Activated CD4-positive, alpha-beta T cell treated with anti-CD3 and anti-CD28 coated beads, Interleukin-2, amount 50 U/mL, for 16 hours (primary cell): ENCODE measurements at places on chromosomes 4 and X.
A peak's percentile ranks its signal among the peaks of the same experiment; 100 is the strongest.

GRCh38 chr4:126479709-126480108 is 1153.0 kb upstream of the INTU start:
- no peak for DNase-seq

- peak; percentile 6 for DNase-seq
Observed at GRCh38 chr4:103497692-103498091, 222.1 kb downstream of the TACR3 start.

DNA sequence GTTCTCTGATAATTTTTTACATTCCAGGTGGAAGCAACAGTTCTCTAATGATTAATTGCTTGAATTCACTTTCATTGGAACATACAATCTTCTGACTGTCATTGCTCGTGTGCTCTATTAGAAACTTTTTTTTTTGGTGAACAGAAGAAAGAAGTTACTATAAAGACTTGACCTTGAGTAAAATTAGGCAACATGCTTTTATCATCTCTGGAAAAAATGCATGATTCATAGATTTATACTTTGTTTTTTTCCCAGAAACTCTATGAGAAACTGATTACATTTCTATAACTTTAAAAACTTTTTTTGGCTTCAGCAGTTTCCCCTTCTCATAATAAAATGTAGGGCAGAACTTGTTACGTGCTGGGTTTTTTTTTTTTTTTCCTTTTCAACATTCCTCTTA is 167.6 kb downstream of the ARHGAP10 start:
- no peak for DNase-seq

DNA sequence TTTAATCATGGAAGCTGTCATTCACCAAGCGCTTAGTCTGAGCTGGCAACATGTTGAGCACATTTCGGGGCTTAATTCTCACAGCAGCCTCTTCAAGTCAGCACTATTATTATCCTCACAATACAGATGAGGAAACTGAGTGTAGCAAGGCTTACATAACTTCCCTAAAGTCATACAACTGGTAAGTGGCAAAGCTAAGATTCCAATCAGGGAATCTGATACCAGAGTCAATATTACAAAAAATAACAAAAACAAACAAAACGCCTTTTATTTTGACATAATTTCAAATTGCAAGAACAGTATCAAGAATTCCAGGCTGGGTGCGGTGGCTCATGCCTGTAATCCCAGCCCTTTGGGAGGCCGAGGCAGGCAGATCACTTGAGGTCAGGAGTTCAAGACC is 120.4 kb upstream of the DUSP21 start:
- no peak for DNase-seq

GRCh38 chr4:74378573-74378972 is 13.6 kb downstream of the EREG start:
- DNase-seq = no peak

- DNase-seq = peak; percentile 42
Observed at GRCh38 chr4:182019148-182019652, 224.0 kb upstream of the TENM3 start.

DNA sequence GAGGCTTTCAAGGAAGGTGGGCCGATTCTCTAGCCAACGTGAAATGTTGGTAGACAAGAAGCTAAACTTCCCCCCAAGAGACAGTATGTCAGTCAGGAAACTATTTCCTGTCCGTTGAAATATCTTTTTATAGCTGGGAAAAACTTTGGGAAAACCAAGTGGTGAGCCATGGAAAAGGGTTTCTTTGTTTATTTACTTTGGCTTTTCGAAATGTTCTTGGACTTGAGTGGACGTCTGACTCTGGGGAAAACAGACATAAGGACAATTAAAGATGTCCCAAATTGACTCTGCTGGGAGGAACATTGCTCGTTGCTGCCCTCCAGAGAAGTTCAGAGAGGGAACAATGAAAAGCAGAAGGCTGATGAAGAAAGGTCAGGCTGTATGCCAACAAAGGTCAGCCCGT is 295.4 kb downstream of the RAPGEF2 start:
- no peak for DNase-seq

DNA sequence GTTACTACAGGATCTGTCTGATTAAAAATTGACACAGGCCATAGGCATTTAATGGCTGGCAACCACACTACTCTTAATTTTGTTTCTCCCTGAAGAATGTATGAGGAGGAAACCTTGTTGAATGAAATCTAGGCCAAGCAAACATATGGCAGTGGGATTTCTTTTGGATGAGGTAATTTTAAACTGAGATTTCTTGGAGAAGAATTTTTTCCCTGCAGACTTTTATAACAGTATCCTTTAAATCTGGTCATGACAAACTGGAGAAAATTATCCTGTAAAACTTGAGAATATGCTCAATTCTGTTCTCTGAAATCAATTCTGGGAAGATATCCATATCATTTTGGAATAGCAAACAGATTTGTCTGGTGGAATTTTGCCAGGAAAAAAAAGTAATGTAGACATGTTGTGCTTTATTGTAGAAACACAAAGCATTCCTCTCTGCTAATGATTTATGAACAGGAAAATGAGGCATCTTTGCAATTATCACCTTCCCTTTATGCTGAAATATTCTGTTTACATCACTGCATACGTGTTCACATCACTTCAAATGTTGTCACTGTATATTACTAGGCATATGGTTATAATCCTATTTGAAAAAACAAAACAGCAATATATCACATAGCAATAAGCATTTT is 108.3 kb upstream of the ARSJ start:
- DNase-seq = no peak

GRCh38 chrX:38561951-38562719 is 793 bp downstream of the TSPAN7 start:
- no peak for DNase-seq

GRCh38 chrX:110578270-110578669 is 217.3 kb downstream of the CHRDL1 start:
- DNase-seq = no peak

GRCh38 chr4:41189666-41190065 is 24.7 kb downstream of the APBB2 start:
- no peak for DNase-seq

GRCh38 chr4:165793236-165793635 is 79.8 kb upstream of the TLL1 start:
- no peak for DNase-seq

DNA sequence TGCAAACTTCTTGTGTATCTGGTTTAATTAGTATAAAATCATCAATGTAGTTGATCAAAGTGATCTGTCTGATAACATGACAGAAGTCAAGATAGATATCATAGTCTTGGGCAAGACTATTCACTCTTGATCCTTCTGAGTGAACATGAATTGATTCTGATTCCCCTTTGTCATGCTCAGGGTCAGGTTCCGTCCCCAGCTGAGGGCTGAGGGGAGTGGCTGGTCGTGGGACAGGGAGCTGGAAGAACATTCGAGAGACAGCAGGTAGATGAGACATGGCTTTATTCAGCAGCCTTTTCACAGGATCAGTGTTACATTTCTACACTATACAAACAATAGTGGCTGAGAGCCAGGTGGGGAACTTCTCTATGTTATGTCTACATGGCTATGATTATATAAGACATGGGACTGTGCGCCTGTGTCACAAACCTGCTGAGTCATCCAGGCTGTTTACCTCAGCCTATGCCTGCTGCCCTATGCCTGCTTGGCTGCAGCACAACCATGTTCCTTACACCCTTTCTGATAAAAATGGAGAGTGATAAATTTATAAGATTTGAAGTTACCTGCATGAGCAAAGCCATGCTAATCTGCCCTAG is 586.9 kb upstream of the NR3C2 start:
- no peak for DNase-seq

DNA sequence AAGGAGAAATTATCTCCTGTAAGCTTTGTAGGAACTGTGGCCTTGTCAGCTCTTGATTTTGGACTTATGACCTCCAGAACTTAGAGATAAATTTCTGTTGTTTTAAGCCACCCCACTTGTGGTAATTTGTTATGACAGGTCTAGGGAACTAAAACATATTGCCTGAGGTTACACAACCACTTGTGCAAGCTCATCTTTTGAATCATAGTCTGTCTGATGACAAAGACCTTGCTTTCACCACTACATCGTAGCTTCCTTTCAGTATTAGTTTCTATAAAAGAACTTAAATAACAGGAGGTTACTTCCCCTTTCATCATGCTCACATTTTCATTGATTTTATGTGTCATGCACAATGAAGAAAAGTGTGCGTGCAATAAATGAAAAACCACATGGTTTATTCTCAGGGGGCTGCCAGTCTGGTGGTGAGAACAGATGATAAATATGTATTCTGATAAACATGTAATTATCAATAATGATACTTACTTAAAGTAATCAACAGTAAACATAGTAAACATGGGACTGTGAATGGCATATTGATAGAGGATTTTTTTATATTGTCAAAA is 690.0 kb upstream of the HS3ST1 start:
- peak; percentile 2 for DNase-seq

DNA sequence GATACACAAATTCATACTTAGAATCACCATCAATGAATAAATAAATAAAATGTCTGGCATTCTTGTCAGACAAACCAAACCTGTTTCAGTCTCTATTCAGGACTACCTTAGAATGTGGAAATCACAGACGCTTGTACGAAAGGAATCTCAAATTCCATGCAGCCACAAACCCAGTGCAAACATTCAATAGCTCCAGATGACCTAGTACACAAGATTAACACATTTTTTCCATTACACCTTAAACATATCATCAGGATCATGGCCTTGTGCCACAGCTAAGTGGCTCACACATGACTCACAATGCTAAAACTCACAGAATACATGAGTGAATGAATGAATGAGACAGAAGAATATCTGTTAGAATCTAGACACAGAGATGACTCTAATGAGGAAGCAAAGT is 134.2 kb downstream of the PWWP3B start:
- DNase-seq = no peak

- peak; percentile 1 for DNase-seq
Observed at GRCh38 chrX:32673193-32673592, 538.2 kb downstream of the DMD start.

GRCh38 chr4:181679754-181680153 is 563.4 kb upstream of the TENM3 start:
- no peak for DNase-seq

DNA sequence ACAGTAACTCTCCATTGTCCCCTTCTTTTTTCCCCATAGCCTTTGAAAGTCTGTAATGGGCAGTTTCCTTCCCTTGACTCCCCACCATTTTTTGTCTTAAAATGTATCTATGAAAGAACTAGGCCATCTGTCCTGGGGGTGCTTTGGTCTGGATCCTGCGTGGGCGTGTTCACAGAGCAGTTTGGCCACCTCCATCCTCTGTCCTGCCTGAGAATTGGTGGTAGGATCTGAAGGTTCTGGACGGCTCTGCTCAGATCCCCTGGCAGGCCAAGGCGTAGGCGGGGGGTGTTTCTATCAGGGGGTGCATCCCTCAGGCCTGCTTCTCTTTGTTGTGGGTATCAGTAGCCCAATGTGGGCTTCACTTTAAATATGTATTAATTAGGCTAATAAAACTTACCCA is 107.1 kb downstream of the FAM193A start:
- no peak for DNase-seq

GRCh38 chrX:6053141-6053540 is 175.5 kb downstream of the NLGN4X start:
- no peak for DNase-seq

DNA sequence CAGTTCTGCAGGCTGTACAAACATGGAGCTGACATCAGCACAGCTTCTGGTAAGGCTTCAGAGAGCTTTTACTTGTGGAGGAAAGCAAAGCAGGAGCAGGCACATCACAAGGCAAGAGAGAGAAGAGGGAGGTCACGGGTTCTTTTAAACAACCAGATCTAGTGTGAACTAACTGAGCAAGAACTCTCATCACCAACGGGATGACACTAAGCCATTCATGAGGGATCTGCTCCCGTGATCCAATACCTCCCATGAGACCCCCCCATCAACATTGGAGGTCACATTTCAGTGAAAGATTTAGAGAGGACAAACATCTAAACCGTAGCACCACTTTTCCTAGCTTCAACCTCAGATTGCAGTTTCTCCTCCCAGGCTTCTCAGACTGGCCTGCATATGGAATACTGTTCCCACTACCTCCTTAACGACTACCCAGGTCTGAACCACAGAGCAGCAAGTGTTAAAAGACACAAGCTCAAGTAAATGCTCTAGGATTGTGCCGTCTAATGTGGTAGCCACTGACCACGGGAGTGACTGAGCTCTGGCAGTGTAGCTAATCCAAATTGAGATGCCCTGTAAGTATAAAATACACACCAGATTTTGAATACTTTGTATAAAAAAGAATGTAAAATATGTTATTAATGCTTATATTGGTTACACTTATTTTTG is 192.7 kb downstream of the PTTG2 start:
- DNase-seq = no peak

- no peak for DNase-seq
Observed at GRCh38 chr4:129109965-129110824, 14.2 kb downstream of the C4orf33 start.

- no peak for DNase-seq
Observed at GRCh38 chr4:111393781-111394180, 751.5 kb upstream of the FAM241A start.

DNA sequence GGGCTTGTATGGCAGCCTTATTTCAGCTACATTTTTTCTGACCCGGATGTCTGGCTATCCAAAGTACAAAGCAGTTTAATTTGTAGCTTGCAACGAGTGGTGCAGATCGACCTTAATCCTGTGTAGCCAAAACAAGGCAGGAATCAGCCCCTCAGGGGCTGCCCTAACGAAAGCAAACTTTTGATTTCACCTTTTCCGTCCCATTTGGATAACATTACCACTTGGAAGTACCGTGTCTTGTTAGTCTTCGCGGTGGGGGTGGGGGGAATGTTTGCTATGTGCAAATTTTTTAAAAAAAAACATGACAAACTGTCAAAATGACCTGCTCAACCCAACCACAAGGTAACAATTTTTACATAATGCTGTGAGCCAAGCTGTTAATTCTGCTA is 766 bp upstream of the DNAJB14 start:
- DNase-seq = no peak

- DNase-seq = no peak
Observed at GRCh38 chr4:37644962-37645361, 41.2 kb downstream of the RELL1 start.

DNA sequence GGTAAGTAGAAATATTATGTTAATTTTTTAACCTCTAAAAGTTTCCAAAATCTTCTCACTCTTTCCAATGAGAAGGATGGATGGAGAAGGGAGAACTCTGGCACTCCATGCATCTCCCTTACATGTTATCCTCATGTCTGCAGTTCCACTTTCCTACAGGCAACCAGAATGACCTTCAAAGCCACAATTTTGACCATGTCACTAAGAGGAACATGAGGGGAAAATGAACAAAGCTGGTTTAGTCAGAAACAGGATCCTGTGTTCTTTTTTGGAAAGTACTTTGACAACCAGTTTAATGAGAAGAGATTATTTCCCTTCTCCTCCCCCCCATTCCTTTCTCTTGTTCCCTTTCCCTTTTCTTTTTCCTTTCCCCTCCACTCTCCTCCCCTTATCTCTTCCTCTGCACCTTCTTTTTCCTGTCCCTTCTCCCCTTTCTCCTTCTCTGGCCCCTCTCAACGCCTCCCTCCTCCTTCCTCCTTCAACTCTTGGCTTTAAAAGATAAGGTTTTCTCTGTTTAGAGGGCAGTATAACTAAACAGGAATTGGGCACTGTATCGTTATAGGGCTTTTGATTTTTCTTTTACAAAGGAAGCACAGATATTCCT is 42.5 kb downstream of the DTHD1 start:
- DNase-seq = no peak
